ENCODE measurements at places on chromosomes 2 and 18.

- DNase-seq: no peak
Observed at GRCh38 chr2:32783469-32783868, 155.6 kb downstream of the TTC27 start.

- no peak for DNase-seq
Observed at GRCh38 chr2:64329848-64330247, 124.1 kb upstream of the LGALSL start.

GRCh38 chr2:210169516-210170195 lies 1.6 kb downstream of the KANSL1L start:
- DNase-seq: no peak

GRCh38 chr2:201432038-201432620 lies 19.1 kb downstream of the TRAK2 start:
- DNase-seq: no peak

- no peak for DNase-seq
Observed at GRCh38 chr2:48444404-48444803, 85.5 kb upstream of the STON1 start.
